ENCODE measurements at places on chromosomes 11 and 22. TPM values are rescaled to one million over a fixed set of nuclear protein-coding genes. Genes with fewer than 3 reads are reported as not detected.

GRCh38 chr11:587978-588380 lies 11.7 kb downstream of the PHRF1 start:
- peak; percentile 95 for ATAC-seq

DNA sequence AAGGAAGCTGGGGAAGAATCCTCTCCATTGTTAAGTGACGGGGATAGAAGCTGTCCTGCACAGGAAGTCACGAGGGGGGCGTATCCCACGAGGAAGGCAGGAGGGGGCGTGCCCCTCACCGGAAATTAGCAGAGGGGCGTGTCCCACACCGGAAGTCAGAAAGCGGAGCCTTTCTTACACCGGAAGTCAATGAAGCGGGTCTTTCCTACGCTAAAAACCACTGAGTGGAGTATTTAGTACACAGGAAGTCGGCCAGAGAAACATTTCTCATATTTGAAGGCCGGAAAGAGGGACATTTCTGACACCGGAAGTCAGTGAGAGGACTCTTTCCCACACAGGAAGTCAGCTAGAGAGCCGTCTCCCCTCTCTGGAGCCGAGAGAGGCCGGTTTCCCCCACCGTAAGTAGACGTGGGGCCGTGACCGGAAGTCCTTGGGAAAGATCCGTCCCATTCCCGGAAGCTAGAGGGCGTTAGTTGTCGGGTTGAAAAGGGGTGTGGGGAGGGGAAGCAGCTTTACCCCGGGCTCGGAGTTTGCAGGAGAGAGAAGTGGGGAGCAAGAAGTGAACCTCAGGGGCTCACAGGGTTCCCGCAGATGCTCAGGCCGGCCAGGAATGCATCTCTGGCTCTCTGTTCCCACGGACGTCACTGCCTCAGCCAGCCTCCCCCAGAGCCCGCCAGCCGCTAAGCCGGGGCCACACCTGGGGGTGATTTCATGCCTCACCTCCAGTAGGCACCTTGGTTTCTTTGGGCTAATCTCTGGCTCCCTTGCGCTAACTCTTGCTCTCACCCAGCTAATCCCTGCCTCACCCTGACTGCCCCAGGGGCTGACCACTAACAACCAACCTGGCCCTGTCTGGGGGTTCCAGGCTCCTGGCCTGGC lies 15.4 kb downstream of the MIAT start:
- peak; percentile 90 for ATAC-seq

Gene INPP5J
- 4.9 TPM for total RNA-seq

GRCh38 chr11:81253244-81253643 lies 1480.4 kb downstream of the FAM181B start:
- ATAC-seq = no peak

GRCh38 chr11:9396310-9396709 lies 11.9 kb downstream of the IPO7 start:
- ATAC-seq = peak; percentile 73

- ATAC-seq = no peak
Observed at GRCh38 chr22:17228725-17229126, 9.5 kb upstream of the ADA2 start.

- ATAC-seq = peak; percentile 89
Observed at GRCh38 chr22:46613606-46614021, 6.6 kb upstream of the GRAMD4 start.

- no peak for ATAC-seq
Observed at GRCh38 chr11:61138935-61139334, 22.3 kb downstream of the VPS37C start.

DNA sequence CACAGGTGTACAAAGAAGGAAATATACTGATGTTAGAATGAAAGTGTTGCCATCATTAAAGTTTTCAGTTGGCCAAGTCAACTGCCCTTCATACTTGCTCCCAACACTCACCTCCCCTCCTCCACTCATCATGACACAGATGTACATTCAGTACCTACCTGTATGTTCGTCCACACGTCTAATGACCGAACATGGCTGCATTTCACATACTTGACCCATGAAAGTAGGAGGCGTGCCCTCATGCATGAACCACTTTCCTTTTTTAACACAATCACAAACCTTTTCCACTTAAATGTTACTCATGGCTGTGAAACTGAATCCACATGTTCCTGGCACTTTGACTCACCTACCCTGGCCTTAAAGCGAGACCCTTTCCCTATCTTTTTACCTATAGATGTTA lies 3.2 kb upstream of the BUD13 start:
- no peak for ATAC-seq

GRCh38 chr11:100667449-100667848 lies 19.6 kb upstream of the ARHGAP42 start:
- no peak for ATAC-seq

- ATAC-seq = no peak
Observed at GRCh38 chr22:27317096-27317495, 484.5 kb downstream of the MN1 start.

DNA sequence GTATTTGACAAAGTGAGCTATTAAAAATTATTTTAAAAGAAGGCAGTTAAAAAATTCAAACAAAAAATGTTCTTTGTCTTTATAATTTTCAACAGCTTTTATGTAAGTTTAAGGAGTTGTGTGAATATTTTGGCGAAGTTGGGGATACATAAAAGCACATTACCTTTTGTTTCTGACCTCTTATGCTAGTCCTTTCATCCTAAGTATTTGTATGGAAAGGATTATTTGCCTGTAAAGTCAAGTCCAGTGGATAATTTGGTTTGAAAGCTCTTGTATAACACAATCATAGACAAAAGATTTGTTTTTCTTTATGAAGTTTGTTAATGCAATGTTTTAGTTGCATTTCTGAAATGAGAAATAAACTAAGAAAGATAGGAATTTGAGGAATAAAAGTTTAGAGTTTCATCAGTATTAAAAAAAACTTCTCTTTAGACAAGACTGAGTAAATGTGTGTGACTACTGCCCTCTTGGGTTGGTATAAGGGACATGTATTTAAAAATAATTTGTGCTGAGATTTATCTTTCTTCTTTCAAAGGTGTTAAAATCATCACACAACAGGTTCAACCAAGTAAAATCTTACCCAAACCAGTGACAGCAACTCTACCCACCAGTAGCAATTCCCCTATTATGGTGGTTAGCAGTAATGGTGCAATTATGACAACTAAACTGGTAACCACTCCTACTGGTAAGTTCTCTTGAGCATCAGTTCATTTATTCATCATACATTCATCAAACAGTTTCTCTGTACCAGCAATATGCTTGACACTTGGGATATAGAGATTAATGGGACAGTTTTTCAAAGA lies 68.2 kb downstream of the EMSY start:
- ATAC-seq = no peak

All from motor neuron (in vitro differentiated cells).